Myocyte (in vitro differentiated cells): ENCODE measurements at places on chromosomes 2 and 18. TPM values are rescaled to one million over a fixed set of nuclear protein-coding genes. Genes with fewer than 3 reads are reported as not detected.

DNA sequence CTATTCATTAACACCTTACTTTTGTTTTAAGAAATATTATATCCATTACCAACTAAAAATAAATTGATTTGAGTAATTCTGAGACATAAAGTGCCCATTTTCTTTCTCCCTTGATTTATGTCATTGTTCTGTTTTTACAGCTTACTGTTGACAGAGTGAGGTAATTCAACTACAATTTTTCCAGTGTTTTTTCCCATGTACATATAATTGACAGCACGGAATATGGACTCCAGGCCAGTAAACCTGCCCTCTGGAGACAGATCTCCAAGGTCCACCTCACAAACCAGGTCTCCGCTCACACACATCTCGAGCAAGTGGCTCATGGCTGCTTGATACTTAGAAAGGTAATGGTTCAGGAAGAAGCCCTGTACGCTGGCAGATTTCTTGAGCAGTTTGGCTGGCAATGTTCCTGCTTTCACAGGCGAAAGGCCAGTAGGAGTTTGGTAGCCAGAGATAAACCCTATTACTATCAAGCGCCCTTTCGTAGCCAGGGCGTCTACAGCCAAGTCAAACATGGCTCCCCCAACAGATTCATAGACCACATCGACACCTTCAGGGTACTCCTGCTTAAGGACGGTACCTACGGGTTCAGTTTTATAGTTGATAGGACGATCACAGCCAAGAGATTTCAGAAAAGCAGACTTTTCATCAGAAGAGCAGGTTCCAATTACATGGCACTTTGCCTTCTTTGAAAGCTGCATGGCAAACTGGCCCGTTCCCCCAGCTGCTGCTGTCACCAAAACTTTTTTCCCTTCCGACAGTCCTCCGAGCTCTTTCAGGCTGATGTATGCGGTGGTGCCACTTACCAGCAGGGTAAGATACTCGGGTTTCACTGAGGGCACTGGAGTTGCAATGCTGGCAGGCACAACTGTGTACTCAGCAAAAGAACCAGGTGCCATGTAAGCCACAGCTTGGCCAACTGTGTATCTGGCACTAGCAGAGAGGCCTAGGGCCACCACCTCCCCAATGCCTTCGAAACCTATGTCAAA is 7.4 kb downstream of the PTGR3 start:
- peak; percentile 92 for DNase-seq

Gene ZNF892
- total RNA-seq, result 4.5 and 5.9 TPM in 2 replicates

Gene ASAP2
- 23.7 and 28.0 TPM in 2 replicates for total RNA-seq

- no peak for DNase-seq
Measured at GRCh38 chr2:122734766-122735424, 979.4 kb downstream of the TSN start.

DNA sequence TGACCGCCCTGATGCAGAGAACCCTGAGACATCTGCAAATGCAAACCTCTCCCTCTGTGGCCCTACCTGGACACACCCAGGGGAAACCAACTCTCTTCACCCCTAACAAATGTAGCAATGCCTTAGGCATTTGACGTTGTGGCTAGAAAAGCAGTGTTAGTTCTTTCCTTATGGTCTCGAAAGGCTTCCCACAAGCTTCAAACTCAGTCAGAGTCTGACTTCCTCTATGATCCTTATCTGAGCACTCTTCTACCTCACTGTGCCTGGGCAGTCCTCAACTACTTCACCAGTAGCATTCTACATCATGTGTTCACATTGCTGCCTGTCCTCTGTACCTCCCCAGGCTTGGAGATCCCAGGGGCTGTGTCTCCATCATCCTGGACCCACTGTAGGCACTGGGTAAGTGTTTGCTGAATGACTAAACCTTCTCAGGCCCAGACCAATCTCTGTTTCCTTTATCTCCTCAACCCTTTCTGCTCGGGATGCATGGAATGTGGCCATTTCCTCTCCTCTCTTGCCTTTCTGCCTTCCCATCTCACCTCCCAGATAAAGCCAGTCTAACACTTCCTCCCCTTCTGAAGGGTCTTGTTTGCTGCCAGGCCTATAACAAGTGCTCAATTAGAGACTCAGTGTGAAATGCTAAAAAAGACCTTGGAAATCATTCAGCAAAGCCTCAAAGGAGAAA is 91.7 kb upstream of the ACAA2 start:
- DNase-seq, result no peak

Gene TCF7L1
- total RNA-seq, result 0.53 and 0.78 TPM in 2 replicates

Gene CD8A
- not detected in 2 replicates for total RNA-seq

Gene CCNYL1
- 6.6 and 7.0 TPM in 2 replicates for total RNA-seq

DNA sequence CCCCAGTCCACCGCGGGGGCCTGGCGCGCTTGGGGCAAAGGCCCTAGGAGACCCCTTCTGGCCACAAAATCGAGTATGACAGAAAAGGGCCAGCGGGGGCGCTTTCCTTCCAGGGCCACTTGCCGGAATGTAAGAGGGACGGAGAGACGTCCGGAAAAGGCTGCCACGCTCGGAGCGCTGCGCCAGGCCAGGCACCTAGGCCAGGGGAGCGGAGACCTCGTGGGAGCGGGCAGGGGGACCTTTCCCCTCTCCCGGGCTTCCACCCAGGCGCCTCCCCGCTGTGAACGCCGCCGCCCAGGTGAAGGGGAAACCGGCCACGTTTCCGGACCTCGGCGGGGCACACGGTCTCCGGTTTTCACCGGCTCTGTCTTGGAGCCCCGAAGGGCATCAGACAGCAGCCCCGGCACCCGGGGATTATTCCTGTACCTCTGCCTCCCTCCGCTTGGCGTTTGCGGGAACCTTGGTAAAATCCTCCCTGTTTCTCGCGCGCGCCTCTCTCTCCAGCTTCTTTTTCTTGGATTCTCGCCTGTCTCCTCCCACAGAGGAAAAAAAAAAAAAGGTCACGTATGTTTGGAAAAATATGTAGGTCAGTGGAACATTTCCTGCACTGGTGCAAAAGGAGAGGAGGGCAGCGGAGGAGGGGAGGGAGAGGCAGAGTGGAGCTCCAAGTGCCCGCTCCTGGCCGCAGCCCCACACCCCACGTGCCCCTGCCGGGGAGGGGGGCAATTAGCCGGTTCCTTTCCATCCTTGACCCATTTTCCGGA is 1.2 kb upstream of the NPAS2 start:
- peak; percentile 63 for DNase-seq

Gene STPG4
- 0.24 TPM in 1 of 2 replicates, not detected in the other for total RNA-seq

- DNase-seq, result peak; percentile 50
Measured at GRCh38 chr2:53829273-53829979, 30.3 kb downstream of the GPR75 start.

- peak; percentile 7 for DNase-seq
Measured at GRCh38 chr2:233705911-233706506, 6.7 kb upstream of the UGT1A5 start.

Gene CTAGE1
- total RNA-seq, result 0.05 TPM in 1 of 2 replicates, not detected in the other

Gene ADCYAP1
- not detected in 2 replicates for total RNA-seq

DNA sequence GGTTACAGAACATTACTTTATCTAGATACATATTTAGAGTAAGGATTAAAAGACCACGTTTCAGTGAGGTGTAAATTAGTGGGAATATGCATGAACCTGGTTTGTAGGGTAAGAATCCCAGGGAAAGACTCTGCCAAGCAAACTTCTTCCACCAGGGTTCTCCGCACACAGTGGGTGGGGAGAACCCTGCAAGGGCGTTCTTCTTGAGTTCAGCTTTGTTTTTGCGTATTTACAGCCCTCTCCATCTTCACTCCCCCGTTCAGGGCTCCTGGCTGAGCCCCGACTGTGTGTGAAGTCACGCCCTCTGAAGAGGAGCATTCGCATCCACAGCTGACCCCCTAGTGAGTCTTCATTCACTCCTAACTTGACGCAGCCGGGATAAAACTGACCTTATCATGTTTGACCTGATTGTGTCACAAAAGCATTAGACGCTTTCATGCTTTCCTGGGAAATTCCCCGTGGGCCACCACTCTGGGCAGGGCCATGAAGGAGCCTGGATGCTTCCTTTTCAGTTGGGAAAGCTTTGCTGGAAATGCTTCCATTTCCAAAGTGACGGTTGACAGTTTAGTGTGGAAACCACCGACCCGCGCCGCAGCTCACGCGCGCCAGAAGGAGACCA is 1.0 kb downstream of the ALKAL2 start:
- DNase-seq, result no peak

Gene SCRN3
- 51.6 and 53.7 TPM in 2 replicates for total RNA-seq

DNA sequence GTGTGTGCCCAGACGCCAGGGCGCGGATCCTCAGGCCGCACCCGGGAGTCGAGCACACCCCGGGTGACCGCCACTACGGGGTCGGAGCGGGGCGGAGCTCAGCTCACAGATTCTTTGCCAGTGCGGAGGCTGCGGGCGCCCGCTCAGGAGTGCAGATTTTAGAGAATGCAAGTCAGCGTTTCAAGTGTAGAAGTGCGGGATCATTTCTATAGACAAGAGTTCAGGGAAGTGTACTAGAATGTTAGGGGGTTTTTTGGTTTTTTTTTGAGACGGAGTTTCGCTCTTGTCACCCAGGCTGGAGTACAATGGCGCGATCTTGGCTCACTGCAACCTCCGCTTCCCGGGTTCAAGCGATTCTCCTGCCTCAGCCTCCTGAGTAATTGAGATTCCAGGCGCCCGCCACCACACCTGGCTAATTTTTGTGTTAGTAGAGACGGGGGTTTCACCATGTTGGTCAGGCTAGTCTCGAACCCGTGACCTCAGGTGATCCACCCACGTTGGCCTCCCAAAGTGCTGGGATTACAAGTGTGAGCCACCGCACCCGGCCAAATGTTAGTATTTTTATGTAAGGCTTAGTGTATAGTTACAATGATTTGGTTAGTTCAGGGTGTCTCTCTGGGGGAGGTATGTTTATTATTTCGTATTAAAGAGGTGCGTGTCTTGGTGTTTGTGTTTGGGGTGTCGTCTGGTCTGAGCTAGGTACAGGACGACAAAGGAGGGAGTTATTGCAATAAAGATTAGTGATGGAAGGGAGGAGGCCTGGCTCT is 619 bp upstream of the FAM168B start:
- DNase-seq, result no peak

DNA sequence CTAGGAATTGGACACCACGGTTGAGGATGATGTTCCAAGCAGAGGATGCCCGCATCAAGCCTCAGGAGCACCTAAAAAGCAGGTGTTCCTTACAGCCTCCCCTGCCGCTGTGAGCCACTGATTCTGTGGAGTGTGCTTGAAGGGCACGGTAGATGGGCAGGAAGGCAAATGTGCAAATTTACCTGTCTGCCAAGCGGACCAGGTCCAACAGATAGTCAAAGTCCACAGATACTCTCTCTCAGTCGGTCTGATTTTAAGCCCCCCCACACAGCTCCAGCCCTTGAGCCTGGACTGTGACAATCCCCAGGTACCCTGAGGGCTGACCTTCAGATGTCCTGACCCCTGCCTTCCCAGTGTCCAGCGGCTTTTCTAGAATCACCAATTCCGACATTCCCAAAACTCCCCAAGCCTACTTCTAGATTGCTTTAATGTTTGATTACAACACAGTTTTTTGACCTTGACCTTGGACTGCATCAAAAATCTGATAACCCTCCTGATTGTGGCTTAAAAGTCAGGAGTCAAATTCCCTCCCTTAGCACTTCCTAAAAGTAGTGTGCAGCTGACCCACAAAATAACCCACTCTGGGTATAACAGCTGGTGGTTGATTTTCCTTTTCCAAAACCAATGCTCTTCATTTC is 208.8 kb upstream of the NCKAP5 start:
- peak; percentile 17 for DNase-seq

- DNase-seq, result no peak
Measured at GRCh38 chr2:29053670-29054400, 20.5 kb downstream of the PCARE start.

Gene CLEC4F
- 0.10 TPM in 1 of 2 replicates, not detected in the other for total RNA-seq

DNA sequence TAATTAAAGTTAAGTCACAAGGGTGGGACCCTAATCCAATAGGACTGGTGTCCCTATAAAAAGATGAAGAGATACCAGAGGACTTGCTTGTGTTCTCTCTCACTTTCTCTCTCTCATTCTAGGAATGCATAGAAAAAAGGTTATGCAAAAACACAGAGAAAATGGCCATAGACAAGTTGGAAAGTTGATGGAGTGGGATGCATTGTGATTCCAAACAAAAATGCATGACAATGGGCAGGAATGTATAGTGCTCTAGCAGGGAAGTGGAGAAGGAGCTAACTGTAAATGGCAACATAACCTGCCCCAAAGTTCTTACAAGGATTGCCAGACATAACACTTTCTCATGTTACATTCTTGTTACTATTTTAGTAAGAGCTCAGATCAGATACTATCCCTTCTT is 301.6 kb upstream of the LRATD1 start:
- no peak for DNase-seq

DNA sequence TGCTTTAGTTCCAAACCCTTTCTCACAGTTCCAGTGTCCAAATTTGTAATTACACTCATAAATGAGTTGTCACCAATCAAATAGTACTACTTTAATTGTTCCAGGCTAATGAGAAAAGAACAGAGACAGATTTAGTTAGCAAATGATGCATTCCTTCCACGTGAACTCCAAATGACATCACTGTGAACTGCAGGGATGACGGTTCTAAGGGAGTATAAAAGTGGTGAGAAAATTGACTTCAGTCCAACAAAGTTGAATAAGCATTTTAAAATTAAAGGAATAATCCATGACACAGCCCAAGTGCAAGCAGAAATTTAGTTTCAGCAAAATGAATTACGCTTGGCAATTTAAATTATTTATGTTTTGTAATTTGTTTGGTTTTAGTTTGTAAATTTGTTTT is 102.0 kb upstream of the LRATD1 start:
- no peak for DNase-seq

GRCh38 chr2:120825370-120826259 is 89.9 kb downstream of the GLI2 start:
- DNase-seq, result peak; percentile 88

DNA sequence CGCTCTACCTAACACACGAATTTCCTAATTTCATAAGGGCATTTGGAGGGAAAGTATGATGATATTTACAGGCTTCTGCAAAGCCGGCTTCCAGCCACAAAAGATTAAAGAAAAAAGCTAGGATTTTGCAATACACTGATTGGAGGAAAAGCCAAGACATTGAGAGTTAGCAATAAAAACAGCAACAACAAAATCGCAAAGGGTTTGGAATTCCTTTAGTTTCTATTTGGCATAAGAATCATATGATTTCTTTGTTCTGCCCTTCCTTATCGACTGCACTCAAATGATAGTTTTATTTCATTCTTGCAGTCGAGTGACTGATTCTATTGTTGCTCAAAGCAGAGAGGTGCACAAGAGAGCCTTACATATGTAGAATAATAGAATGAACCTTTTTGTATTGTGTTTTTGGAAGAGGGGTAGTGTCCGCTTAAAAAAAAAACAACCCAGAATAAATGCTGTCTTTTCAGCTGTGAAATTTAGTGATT is 3.9 kb upstream of the ZNF532 start:
- DNase-seq, result no peak

Gene APCDD1
- total RNA-seq, result 0.91 and 2.5 TPM in 2 replicates

Gene ASB1
- 55.5 and 70.7 TPM in 2 replicates for total RNA-seq

Gene RNF25
- total RNA-seq, result 19.8 and 20.9 TPM in 2 replicates

GRCh38 chr2:61690078-61690596 is 152.0 kb upstream of the XPO1 start:
- no peak for DNase-seq

- DNase-seq, result no peak
Measured at GRCh38 chr2:201447086-201447485, 4.2 kb downstream of the TRAK2 start.

- no peak for DNase-seq
Measured at GRCh38 chr2:150572194-150572766, 84.8 kb upstream of the RND3 start.
